ENCODE measurements at places on chromosomes 4 and X.

- no peak for DNase-seq
Measured at GRCh38 chr4:110982486-110982885, 359.6 kb upstream of the PITX2 start.

DNA sequence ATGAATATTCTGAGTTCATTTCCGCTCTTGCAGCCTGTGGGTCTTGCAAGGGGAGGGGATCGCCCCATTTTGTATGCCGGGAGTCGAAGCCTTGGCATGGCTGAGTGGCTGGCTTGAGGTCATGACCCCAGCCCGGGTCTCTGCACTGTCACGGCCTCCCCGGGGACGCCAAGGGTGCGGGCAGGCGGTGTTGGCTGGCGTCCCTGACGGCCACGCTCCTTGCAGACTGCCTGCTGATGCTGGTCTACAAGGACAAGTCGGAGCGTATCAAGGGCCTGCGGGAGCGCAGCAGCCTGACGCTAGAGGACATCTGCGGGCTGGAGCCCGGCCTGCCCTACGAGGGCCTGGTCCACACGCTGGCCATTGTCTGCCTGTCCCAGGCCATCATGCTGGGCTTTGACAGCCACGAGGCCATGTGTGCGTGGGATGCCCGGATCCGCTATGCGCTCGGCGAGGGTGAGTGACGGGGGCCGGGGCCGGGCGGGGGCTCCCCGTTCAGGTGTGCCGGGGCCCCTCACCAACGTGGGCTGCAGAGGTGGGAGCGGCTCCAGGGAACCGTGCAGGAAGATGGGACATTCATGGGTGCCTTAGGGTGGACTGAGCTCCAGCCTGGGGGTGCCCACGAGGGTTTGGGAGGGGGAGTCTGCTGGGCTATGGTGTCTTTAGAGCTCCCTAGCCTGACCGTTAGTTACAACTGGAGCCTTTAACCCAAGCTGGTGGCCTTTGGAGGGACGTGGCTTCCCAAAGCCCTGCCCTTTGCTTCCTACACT is 10.3 kb downstream of the DOK7 start:
- no peak for DNase-seq

DNA sequence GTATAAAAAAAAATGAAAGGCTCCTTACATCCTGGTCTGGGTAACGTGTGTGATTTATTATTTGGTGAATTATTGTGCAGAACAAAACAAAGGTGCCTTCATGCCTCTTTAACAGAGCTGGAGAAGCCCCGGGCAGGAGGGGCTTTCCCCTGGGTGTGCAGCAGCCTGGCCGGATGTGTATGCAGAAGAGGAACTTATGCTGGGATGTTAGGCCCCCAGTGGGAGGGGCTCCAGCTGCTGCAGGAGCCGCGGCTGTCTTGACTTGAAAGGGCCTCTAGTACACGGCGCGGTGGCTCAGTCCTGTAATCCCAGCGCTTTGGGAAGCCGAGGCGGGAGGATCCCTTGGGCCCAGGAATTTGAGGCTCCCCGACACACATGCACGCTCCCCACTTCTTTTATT is 16.0 kb downstream of the CCNQ start:
- peak; percentile 74 for DNase-seq

DNA sequence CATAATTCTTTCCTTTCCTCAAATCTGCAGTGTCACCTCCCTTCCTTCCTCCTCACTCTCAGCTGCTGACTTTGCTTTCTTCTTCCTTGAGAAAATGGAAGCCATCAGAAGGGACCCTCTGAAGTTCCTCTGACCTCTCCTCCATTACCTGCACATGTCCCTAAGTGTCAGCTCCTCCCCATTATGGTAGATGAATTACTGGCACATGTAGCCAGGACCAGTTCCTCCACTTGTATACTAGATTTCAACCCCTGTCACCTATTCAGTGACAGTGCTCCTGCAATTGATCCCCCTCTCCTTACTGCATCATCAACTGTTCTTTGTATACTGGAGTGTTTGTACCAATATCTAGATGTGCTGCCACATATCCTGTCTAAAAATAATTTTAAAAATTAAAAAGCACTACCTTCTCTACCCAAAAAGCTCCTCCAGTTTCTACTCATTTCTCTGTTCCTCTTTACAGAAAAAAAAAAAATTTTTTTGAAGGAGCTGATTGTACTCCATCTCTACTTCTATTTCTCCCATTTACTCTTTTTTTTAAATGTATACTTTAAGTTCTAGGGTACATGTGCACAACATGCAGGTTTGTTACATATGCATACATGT is 78.6 kb downstream of the CLCN5 start:
- no peak for DNase-seq

- no peak for DNase-seq
Measured at GRCh38 chr4:76546759-76547742, 112.0 kb downstream of the SHROOM3 start.

DNA sequence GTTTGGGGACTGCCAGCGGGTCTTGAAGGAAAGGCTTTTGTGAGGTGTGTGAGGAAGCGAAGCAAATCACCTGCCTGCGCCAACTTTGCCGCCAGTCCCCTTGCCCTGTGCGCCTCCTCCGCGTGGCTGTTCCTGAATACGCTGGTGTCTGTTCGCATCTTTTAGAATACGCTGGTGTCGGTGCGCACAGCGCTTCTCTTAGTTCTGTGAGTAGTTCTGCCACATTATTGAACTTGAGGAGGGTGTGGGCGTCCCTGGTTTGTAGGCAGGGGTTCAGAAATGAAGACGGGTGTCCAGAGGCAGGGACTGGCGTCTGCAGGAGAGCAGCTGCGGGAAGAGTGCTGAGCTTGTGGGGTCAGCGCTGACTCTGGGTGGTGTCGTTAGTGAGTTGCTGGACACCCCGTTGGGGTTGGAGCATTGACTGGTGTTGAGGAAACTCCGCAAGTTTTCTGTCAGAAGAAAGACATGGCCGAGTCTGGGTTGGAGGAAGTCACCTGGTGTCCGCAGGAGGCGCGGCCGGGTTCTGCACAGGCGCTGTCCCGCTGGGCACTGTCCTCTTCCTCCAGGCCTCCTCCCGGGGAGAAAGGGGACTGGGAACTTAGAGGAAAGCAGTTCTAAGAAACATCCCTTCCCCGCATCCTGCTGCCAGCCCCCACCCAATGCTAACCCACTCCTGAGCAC is 930 bp downstream of the ZNF718 start:
- DNase-seq = no peak

DNA sequence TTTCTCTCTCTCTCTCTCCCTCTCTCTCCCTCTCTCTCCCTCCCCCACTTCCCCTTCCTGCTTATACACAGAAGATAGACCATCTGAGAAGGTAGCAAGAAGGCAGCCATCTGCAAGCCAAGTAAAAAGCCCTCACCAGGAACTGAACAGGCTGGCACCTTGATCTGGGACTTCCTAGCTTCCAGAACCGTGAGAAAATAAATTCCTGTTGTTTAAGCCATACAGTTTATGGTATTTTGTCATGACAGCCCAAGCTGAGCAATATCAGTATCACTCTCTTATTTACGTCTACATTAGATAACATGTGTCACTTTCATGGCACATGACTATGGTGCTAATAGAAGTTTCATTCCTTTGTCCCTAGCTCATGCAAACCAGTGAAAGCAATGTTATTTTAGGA is 581.1 kb downstream of the INPP4B start:
- DNase-seq = no peak

- DNase-seq = no peak
Measured at GRCh38 chr4:64230709-64231310, 178.4 kb downstream of the TECRL start.

DNA sequence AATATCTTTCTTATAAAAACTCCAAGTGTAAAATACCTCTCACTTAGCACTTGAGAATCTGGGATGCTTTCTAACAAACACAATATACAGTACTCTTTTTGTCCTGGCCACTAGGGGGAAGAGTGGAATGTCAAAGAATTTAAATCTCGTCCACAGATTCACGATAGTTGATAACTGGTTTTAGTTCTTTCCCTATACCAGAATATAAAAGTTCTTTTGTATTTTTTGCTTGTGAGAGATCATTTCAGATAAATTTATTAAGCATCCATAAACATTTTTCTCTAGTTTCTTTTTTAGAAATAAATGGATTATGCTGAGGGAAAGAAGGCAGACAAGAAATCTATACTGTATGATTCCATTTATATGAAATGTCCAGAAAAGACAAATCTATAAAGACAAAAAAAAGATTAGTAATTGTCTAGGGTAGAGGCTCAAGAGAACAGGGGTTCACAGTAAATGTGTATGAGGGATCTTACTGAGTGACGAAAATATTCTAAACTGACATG is 50.4 kb downstream of the MGARP start:
- DNase-seq = peak; percentile 42

DNA sequence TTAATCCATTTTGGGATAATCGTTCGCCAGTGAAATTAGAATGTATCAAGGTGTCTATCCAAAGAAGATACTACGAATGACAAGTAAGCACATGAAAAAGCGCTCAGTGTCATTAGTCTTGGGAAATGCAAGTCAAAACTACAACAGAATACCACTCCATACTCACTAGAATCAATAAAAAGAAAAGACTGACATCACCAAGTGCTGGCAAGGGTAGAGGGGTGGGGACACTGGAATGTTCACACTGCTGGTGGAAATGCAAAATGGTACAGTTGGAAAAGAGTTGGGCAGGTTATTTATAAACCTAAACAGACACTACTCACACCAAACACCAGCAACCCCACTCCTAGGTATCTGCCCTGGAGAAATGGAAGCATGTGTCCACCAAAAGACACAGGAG is 11.2 kb downstream of the WDR1 start:
- DNase-seq = no peak

- DNase-seq = no peak
Measured at GRCh38 chr4:100461807-100462605, 55.8 kb downstream of the EMCN start.

GRCh38 chrX:31609130-31609529 is 537.3 kb upstream of the FTHL17 start:
- DNase-seq = no peak
